Esophagus muscularis mucosa (tissue), 4 donors: ENCODE measurements at places on chromosomes 5 and 9. TPM values are rescaled to one million over a fixed set of nuclear protein-coding genes. Genes with fewer than 3 reads are reported as not detected.

Gene DENND4C
- total RNA-seq: 97.3 TPM

DNA sequence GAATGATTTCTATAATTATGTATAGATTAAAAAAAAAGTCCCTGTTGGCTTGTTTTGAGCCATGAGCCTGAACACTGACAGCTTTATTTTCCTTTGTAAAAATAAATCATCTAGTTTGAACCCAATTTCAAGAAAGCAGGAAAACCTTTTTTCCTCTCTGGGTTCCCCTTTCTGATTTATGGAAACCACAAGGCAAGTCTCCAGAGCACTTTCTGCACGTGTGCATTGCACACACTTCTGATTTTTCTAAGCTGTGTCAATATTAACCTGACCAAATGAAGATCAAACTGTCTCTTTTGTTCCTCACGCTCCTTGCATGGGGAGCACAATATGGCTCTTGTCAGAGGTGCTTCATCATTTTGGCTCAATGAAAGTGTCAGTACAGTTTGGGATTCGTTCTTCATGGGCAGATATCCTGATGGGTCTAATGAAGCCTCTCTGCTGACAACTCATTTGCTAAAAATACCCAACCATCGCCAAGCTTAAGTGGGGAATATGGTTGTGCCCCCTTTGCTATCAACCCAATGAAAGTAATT, 39.2 kb upstream of the PCA3 start:
- DNase-seq: no peak

Gene CYSRT1
- total RNA-seq: 0.33 TPM

Gene CCDC69
- total RNA-seq: 282 TPM

- no peak for DNase-seq
Observed at GRCh38 chr5:77329664-77330430, 119.4 kb downstream of the PDE8B start.

Gene FGF1
- 1.7 TPM for total RNA-seq

Gene GPSM1
- total RNA-seq: 14.7 TPM

Gene PDGFRB
- 219 TPM for total RNA-seq

GRCh38 chr9:38435521-38435920, 11.3 kb upstream of the IGFBPL1 start:
- DNase-seq: no peak

- DNase-seq: no peak
Observed at GRCh38 chr9:123544007-123544827, 188.2 kb downstream of the CRB2 start.

GRCh38 chr5:141605523-141606277, 13.1 kb downstream of the DIAPH1 start:
- DNase-seq: no peak

GRCh38 chr9:132842124-132843044, 35.7 kb downstream of the AK8 start:
- no peak for DNase-seq

DNA sequence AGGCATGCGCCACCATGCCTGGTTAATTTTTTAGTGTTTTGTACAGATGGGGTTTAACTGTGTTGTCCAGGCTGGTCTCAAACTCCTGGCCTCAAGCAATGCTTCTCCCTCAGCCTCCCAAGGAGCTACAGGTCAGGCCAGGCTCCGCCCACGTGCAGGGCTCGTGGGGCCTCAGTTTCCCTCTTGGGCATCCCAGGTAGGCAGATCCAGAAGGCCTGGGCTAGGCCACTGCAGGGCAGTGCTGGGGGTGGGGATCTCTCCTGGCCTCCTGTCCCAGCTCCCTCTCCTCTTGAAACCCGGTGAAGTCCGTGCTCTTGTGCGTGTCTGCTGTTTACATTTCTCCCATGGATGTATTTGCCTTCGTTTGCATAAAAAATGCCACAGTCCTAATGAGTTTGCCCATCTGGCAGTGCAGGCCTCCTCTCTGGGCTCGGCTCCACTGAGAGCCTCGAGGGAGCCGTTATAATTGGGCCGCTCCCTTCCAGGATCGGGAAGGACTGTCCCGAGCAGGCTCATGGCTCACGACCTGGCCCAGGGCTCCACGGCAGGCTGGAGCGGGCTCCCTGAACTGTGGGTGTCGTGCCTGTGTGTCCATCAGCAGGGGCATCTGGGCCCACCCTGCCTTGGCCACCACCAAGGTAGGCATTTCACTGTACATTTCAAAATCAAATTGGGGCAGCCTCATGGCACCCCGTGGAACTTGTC, 52.6 kb upstream of the RUFY1 start:
- DNase-seq: no peak

Gene TPM2
- 12,985 TPM for total RNA-seq

Gene IFNA4
- total RNA-seq: not detected

DNA sequence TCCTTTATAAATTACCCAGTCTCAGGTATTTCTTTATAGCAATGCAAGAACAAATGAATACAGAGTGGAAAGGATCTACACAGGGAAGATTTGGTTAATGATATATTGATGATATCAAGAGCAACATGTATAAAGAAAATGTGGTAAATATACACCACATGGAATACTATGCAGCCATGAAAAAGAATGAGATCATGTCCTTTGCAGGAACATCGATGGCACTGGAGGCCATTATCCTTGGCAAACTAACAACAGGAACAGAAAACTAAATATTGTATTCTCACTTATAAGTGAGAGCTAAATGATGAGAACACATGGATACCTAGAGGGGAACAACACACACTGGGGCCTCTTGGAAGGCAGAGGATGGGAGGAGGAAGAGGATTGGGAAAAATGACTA, 19.9 kb upstream of the PUM3 start:
- DNase-seq: no peak

DNA sequence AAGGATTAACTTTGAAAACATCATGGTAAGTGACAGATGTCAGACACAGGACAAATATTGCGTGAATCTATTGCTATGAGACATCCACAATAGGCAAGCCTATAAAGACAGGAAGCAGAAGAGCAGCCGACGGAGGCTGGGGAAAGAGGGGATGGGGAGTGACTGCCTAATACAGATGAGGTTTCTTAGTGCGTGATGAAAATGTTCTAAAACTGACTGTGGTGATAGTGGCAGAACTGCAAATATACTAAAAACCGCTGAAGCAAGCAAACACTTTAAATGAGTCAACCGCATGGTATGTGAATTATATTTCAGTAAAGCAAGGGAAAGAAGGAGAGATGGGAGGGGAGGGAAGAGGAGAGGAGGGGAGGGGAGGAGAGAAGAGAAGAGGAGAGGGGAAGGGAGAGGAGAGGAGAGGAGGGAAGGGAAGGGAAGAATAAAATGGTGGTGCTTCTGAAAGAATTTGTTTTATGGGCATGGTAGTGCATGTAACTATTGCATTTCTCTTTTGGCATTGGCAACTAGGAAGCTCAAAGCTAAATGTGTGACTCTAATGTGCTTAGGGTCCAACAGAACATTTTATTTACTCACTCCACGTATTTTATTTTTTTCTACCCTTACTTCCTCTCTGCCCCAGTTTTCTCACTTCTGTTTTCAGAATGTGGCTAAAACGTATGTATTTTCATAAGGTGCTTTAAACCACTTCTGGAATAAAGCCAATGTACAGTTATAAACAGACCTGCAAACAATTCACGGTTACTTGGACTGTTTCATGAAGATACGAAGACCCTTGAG, 21.3 kb downstream of the AKNA start:
- DNase-seq: no peak

- no peak for DNase-seq
Observed at GRCh38 chr5:176639208-176639607, 8.1 kb upstream of the TSPAN17 start.

- DNase-seq: no peak
Observed at GRCh38 chr5:96141749-96142148, 180.1 kb upstream of the ELL2 start.

Gene PDE6A
- total RNA-seq: not detected
